NCI-H510A treated with DMSO at 0.1 percent for 48 hours (cell line): ENCODE measurements at places on chromosomes 3 and 15.

DNA sequence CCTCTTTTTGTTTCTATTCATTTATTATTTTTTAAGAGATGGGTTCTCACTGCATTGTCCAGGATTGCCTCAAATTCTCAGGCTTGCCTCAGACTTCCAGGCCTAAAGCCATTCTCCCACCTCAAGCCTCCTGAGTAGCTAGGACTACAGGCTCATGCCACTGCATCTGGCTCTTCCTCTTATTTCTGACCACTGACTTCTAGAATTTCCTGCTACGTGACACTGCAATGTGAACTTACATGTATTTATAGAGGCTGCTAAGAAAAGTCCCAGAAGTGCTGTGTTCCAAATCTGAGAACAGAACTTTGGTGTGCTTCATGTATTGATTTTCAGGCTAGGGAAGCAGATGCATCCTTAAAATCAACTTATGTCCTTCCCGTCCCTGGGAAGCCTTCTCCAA lies 407.4 kb downstream of the RSL24D1 start:
- no peak for DNase-seq

DNA sequence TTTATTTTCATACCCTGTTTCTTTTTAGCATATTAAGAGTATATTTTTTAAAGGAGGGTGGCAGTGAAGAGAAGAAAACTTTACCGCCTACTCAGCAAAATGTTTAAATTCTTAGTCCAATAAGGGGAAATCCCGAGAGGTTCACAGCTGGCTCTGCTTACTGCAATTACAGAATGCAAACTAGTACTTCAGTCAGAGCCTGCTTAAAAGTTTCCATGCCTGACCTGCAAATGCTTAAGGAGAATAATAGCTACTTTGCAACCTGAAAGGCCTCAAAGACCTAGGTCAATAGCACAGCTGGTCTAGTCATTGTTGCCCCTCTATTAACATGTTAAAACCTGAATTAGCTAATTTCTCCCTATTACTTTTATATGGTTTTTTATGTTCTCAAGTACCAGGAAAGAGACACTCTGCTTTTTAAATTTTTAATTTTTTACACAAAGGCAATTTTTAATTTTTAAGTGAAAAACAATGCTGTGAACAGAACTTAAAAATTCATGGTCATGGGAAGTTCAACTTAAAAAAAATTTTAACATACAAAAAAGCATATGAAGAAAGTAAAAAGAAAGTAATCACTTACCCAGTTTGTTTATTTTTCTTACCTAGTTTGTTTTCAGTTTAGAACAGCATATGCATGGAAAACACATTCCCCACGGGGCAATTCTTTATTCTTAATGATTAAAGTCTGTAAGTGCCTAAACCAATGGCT lies 79.2 kb downstream of the P3H2 start:
- no peak for DNase-seq

DNA sequence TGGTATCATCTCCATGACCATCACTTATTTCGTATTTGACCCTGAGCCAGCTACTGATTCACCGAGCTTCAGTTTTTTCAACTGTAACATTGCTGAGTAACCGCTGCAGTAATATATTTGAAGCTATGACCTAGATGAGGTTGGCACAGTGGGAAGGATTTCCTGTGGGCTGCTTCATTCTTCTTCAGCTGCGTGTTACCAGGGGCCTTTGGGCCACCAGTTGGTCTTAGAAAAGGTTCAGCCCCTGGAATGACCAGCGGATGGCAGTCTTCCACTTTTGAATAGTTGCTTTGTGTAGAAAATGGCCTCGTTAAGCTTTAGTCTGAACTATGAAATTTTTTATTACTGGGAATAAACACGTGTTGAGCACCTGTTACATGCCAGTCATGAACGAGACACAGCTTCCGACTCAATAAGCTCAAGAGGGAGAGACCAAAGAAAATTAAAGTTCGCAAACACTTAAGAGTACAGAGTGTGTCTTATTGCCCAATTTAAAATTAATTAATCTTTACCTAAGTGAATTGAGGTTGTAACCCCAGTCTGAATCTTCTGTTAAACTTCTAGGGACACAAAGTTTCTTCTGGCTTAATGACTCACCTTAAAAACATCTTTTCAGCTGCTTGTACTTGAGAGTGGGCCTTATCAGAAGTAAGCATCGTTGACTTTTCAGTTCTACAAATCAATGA lies 57.6 kb upstream of the NR2E3 start:
- peak; percentile 61 for DNase-seq

DNA sequence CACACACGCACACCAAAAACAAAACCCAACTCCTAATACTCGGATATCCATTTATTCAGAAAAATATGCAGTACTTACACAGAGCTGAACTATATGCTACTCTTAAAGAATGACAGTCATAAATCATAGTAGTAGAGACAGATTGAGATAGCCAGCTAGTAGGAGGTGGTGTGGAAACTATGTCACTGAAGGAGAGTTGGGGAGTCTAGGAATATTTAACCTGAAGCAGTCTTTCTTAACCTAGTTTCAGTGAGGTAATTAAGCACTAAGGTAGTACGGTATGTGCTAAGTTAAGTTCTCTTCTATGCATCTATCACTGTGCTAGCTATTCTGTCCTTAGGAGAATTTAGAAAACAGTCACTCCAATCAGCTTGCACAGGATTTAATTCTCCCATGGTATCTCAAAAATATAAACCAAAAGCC lies 54.2 kb downstream of the ANKRD28 start:
- no peak for DNase-seq

DNA sequence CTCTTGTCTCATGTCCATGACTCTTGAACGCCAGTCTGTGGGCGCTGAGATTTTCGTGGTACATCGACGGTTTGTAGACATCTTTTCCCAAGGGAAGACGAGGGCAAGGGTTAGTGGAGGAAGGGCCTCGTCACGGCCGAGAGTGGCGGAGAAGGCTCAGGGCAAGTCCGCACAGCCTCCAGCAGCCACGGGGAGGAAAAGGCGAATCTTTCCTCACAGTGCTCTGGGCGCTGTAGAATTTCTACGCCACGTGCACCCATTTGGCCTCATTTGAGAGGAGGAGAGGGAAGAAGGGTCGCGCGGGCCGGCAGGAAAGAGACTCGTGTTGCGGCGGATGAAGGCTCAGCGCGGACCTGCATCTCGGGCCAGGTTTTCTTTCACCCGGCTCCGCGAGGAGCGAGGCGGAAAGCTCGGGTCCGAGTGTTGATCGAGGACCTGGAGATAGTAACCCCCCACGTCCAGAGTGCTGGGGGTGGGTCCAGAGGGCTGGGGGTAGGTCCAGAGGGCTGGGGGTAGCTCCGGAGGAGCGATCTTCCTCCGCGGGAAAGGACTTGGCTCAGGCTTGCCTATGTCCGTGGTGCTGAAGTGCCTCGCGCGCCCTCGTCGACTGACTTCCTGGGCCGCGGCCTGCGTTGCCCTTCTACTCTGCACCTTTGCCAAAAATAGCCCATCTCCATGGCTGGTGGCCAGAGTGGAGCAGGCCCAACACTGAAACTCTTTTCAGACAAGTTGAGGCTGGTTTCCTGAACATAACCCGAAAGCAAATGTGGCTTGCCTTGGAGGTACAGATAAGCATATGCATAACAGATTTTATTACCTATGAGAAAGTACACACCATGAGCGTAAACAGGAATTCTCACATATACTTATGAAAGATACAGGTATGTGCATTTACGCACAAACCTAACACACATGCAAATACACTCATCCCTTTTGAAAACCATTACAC lies 1.1 kb downstream of the SLC35G2 start:
- peak; percentile 61 for DNase-seq

DNA sequence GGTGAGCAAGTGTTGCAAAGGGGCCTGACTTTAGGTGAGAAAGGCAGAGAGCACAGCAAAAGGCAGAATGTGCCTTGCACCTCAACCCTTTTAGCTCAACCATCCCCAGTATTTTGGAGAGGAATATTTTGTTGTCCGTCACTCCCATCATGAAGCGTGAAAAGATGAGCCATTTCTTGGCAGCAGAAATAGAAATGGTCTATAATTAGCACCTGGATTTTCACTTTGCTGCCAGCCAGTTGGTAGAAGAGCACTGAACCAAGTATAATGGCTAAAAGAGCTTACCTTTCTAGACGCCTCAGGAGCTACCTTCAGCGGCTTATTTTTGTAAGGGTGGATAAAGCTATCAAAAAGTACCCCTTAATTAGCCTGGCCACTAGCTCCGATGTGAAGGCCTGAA lies 406.7 kb downstream of the OCA2 start:
- DNase-seq: no peak

GRCh38 chr3:32814361-32814760 lies 3.4 kb upstream of the TRIM71 start:
- no peak for DNase-seq
